ENCODE measurements at places on chromosomes 11 and 22.
A peak's percentile ranks its signal among the peaks of the same experiment; 100 is the strongest.

DNA sequence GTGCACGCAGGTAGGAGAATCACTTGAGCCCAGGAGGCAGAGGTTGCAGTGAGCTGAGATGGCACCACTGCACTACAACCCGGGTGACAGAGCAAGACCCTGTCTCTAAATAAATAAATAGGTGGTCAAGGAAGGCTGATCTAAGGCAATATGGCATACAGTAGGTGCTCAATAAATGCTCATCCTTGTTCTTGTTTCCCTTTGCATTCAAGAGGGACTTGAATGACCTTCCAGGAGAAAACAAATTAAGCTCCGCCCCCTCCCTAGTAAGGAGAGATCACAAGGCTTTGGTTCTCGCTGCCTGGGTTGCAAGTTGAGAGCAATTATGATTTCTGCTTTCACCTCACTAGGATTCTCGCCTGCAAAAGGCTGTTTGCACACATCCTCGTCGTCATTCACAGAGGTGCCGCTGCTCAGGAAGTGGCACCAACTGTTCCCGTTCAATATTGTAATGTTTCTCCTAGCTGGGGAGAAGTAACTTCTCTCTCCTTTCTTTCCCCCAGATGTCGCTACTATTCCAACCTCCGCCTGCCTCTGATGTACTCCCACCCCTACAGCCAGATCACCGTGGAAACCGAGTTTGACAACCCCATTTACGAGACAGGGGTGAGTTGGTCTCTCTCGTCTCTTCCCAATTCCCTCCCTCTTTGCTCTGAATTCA lies 51.8 kb upstream of the ASPHD2 start:
- DNase-seq, result no peak

- DNase-seq, result peak; percentile 93
Measured at GRCh38 chr11:406796-407650, 7.8 kb downstream of the SIGIRR start.

DNA sequence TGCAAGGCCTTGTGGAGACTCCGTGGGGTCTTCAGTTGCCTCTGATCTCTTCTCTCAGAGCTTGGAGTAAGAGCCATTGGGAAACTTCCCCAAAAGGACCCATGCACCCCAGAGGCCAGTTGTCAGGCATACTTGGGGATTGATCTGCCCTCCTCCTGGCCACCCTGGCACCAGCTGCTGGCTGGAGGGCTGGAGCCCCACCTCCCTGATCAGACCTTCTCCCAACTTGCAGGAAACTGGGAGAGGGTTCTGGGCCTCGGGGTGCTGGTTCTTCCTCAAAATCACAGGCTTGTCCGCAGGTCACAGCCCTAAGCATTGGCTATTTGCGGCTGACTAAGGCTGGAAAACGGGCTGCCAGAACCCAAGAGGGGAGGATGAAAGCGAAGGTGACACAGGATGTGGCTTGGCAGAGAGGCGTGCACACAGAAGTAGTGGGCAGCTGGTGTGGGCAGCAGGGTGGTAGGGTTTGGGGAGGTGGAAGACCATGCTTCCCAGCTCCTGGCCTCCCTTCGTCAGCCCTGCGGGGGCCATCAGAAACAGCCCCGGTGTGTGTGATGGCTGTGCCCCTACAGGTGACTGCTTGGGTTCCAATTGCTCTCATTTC lies 1.3 kb upstream of the DGKZ start:
- no peak for DNase-seq

DNA sequence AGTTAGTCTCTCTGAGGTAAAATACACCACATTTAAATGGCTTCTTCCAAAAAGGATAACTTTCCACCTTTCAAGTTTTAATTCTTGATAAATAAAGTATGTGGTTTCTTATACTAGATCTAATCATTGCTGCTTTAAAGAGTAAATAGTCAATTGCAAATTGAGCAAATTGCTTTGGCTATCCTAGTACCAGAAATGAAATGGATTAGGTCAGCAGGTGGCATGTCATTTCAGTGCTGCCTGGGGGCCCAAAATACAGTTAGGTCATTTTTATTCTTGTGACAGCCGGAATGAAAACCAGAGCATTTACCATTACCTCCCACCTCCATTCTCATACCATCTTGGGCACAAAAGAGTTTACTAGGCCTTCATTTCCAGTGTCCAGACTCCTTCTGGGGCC lies 70.2 kb downstream of the PHF21A start:
- no peak for DNase-seq

GRCh38 chr11:36029616-36030015 lies 85.8 kb downstream of the LDLRAD3 start:
- DNase-seq, result no peak

DNA sequence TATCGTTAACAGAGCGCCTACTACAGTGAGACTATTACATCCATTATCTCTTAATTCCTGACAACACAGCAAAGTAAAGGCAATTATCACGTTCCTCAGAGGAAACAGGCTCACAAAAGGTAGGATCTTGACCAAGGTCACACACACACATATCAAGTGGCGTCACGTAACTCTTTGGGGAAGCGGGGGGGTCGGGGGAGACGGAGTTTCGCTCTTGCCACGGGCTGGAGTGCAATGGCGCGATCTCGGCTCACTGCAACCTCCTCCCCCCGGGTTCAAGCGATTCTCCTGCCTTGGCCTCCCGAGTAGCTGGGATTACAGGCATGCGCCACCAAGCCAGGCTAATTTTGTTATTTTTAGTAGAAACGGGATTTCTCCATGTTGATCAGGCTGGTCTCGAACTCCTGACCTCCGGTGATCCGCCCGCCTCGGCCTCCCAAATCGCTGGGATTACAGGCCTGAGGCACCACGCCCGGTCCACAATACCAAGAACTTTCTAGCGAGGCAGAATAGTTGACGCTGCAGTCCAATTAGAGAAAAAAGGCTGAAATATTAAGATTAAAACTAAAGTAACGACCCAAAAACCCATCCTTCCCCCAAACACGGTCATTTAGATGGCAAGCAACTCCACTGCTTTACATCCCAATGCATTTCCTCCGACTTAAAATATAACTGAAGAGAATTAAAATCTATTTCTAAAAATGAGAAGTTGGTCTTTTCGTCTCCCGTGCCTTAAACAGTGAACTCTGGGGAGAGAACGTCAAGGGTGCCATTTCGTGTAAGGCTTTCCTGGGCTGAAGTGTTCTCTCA lies 1.2 kb downstream of the DDX17 start:
- peak; percentile 78 for DNase-seq

GRCh38 chr11:9756461-9756860 lies 92.6 kb downstream of the SWAP70 start:
- DNase-seq, result no peak

GRCh38 chr11:134459246-134460061 lies 47.4 kb upstream of the B3GAT1 start:
- no peak for DNase-seq

- no peak for DNase-seq
Measured at GRCh38 chr11:112965656-112966055, 4.4 kb downstream of the NCAM1 start.

DNA sequence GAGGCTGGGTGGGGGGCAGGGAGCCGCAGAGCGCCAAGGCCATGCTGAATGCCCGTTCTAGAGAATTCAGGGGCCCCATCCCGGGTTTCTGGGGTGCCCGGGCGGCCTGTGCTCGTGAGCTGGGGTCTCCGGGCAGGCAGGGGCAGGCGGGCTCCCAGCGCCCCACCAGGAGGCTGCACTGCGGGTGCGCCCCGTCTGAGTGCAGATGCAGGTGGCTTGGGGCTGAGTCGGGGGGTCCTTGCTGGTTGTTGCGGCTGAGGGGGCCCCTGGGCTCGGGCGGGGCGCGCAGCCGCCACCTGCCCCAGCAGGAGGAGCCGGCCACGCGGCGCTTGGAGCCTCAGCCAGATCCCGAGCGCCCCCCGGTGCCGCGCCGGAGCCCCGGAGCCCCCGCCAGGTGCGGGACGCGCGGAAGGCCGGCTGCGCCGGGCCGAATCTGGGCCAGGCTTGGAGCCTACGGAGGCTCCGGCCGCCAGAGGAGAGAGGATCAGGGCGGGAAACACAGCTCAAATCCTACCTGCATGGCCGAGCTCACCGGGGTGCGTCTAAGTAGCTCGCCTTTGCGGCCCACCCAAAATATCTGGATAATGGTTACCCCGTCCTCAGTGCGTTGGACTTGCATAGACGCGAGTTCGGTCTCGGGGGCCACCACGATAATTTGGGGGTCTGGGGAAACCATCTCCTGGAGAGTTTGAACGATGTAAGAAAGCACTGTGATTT lies 590 bp upstream of the IGF2 start:
- no peak for DNase-seq

DNA sequence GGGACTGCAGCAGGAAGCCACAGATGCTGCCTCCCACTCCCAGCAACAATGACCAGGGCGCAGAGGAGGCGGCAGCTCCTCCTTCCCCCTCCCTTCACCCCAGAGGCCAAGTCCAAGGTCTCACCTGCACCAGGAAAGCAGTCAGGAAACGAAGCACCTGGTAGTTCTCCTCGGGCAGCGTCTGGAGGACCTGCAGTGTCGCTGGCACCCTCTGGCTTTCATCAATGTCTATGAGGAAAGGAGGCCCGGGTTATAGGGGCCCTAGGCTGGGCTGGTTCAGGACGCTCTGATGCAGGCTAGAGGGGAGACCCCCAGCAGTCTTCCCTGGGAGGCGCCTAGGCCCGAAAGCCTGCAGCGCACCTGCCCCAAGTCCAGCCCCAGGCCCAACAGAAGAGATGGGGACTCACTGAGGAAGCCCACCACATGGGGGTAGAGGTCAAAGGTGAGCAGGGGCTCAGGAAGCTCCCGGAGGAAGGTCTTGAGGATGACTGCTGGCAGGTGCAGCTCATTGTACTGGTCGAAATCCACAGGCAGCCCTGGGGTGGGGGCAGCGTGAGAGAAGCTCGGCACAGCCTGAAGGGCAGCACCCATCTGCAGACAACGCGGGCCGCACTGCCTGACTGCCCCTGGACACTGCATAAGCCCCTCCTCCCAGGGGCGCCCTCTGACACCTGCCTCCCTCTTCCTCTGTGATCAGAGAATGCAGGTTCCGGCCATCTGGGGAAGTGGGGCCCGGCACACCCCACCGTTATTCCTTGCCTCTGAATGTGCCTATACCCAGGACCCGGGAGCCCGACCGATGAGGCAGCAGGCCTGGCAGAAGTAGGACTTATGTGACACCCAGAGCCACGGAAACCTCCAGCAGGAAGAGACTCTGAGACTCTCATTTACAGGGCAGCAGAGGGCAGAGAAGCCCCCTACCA lies 20.9 kb downstream of the ARHGAP1 start:
- DNase-seq, result no peak

DNA sequence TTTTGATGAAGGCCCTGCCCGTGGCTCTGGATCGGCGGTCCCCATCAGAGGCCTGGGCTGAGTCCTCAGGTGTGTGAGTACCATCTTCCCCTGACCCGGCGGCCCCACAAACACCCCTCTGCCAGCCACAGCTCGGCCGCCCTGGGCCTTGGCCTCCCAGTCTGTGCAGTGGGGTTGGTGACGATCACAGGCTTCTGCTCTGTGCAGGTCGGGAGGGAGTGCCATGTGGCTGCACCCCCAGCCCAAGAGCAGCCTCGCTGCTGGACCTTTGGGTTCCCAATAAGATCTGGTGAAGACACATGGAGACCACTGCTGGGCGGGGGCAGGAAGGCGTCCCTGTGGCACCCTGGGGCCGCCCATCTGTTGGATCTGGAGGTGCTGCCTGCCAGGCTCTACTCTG lies 47.1 kb upstream of the PPARA start:
- DNase-seq, result no peak

- no peak for DNase-seq
Measured at GRCh38 chr22:36644333-36644757, 59.2 kb downstream of the CACNG2 start.

GRCh38 chr11:28098257-28098656 lies 9.7 kb downstream of the KIF18A start:
- no peak for DNase-seq

- no peak for DNase-seq
Measured at GRCh38 chr11:111981270-111981669, 43.9 kb upstream of the DLAT start.
